ENCODE measurements at places on chromosomes 1 and 21. TPM values are rescaled to one million over a fixed set of nuclear protein-coding genes. Genes with fewer than 3 reads are reported as not detected.

GRCh38 chr21:35882791-35883240, 177.5 kb downstream of the SETD4 start:
- no peaks in the 10 kb centered on the region for H3K4me1 ChIP-seq
- no peak for DNase-seq
- peaks cover 48% of the 10 kb centered on the region for H3K27me3 ChIP-seq
- no peak overlapping the region for H3K27ac ChIP-seq
- no peak overlapping the region for H3K4me3 ChIP-seq

- no peaks in the 10 kb centered on the region for H3K27me3 ChIP-seq
- H3K4me3 ChIP-seq: no peak overlapping the region
- peaks cover 15% of the 10 kb centered on the region for H3K4me1 ChIP-seq
- DNase-seq: no peak
These were observed 21.6 kb downstream of the MECR start for GRCh38 chr1:29209173-29209572.

DNA sequence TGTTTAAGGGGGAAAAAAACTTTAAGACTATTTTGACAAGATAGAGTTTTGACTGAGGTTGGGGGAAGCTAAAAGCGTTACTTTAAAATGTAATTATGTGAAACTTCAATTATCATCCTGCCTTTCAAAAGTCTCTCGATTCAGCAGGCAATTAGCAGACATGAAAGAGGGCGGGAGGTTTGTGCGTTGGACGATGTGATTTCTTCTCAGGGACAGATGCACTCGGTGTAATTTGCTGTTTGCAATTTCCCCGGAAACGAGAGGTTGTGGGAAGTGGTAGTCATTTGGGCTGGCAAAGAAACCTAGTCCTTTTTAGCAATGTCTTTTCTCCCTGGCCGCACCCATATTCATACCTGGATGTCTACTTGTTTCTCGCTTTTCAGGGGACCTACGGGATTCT, 27.1 kb downstream of the KAZN start:
- H3K4me1 ChIP-seq: no peaks in the 10 kb centered on the region
- no peak for DNase-seq
- no peak overlapping the region for H3K4me3 ChIP-seq
- H3K27ac ChIP-seq: no peak overlapping the region
- peaks cover 50% of the 10 kb centered on the region for H3K27me3 ChIP-seq
- H3K36me3 ChIP-seq: no peaks in the 10 kb centered on the region

- H3K27ac ChIP-seq: peak overlapping the region; percentile 47
- no peaks in the 10 kb centered on the region for H3K27me3 ChIP-seq
- peaks cover 21% of the 10 kb centered on the region for H3K36me3 ChIP-seq
- DNase-seq: no peak
- H3K4me1 ChIP-seq: peaks cover 88% of the 10 kb centered on the region
These were observed 44.6 kb downstream of the NFYC start for GRCh38 chr1:40736085-40736531.

GRCh38 chr1:76303340-76303717, 228.8 kb downstream of the ST6GALNAC3 start:
- no peaks in the 10 kb centered on the region for H3K27me3 ChIP-seq
- no peak overlapping the region for H3K4me3 ChIP-seq
- no peak overlapping the region for H3K27ac ChIP-seq

DNA sequence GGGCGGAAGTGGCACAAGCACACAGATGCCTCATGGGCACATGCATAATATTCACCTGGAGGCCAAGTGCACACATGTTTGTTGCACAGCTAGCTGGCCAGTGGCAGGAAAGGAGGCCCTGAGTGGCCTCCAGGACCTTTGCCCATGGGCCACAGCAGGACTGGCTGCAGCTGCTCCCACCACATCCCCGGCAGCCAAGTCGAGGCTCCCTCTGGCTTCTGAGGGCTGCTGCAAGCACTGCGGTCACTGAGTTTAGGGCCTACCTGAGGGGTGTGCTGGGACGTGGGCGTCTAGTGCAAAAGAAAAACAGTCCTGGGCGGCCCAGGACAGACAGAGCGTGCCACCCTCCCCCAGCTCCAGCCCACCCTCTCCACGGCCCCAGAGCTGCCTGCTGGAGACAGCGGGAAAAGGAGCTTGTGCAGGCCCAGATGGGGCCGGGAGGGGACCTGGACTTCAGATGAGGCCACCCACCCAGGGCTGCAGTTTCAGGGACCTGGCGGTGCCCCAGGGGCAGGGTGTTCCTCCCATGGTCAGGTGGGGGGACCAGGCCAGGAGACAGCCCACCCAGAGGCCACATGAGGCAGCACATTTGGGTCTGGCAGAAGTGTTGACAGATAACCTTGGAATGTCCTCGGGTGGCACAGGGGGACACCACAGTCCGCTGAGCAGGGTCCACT, 265.9 kb upstream of the VAMP3 start:
- H3K36me3 ChIP-seq: no peaks in the 10 kb centered on the region
- no peak overlapping the region for H3K27ac ChIP-seq
- peaks cover 12% of the 10 kb centered on the region for H3K4me1 ChIP-seq
- no peaks in the 10 kb centered on the region for H3K27me3 ChIP-seq
- no peak for DNase-seq

- no peaks in the 10 kb centered on the region for H3K27me3 ChIP-seq
- H3K4me3 ChIP-seq: no peak overlapping the region
- peaks cover 18% of the 10 kb centered on the region for H3K36me3 ChIP-seq
- no peak for DNase-seq
These were observed 3.5 kb upstream of the GBP7 start for GRCh38 chr1:89179343-89179742.

GRCh38 chr1:32825181-32825580, 7.7 kb downstream of the S100PBP start:
- H3K27me3 ChIP-seq: no peaks in the 10 kb centered on the region
- DNase-seq: no peak
- H3K36me3 ChIP-seq: peaks cover 51% of the 10 kb centered on the region
- H3K4me1 ChIP-seq: peaks cover 6% of the 10 kb centered on the region
- H3K27ac ChIP-seq: no peak overlapping the region
- no peak overlapping the region for H3K4me3 ChIP-seq

DNA sequence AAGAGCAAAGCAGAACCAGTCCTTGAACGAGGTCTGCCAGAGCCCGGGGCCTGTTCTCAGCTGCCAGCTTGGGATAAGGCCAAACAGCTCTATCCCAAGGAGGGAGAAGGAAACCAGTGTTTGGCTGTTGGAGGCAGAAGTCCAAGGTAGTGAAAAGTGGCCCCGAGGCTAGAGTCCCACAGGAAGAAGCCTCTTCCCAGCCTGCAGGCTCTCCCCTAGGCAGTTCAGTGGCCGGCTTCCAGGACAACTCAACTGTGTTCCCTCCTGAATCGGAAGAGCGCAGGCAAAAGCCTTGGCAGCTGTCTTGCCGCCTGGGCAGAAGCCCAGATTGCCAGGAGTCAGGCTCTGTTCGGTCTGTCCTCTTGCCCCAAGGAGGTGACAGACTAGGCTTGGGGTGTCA, 19.3 kb downstream of the QSOX1 start:
- no peaks in the 10 kb centered on the region for H3K27me3 ChIP-seq
- H3K4me3 ChIP-seq: peak overlapping the region; percentile 19
- H3K4me1 ChIP-seq: peaks cover 50% of the 10 kb centered on the region
- peak overlapping the region; percentile 88 for H3K27ac ChIP-seq

- H3K27ac ChIP-seq: no peak overlapping the region
- no peak for DNase-seq
- no peak overlapping the region for H3K4me3 ChIP-seq
These were observed 14.8 kb upstream of the TMEM240 start for GRCh38 chr1:1554926-1555915.

DNA sequence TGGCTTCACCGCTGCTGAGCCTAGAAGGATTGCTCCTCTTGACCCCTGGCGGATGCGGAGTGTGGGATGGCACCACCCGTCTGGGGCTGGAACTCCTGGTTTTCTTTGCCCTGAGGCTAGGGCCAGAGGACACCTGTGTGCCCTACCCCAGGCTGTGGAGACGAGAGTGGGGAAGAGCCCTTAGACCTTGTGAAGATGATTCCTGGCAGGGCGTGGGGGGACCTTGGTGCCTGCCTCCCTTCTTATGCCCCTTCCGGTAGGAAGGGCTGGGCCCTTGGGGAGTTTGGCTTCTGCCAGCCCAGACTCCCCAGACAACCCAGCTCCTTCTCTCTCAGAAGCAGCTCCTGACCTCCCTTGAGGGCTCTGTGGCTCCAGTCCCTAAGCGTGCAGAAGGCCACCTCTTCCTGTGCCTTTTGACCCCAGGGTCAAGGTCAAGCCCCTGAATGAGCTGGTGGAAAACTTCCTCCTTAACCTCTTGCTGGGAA, 891 bp downstream of the RPS6KA1 start:
- peaks cover 21% of the 10 kb centered on the region for H3K4me1 ChIP-seq
- no peak overlapping the region for H3K27ac ChIP-seq
- no peaks in the 10 kb centered on the region for H3K36me3 ChIP-seq
- peaks cover 9% of the 10 kb centered on the region for H3K27me3 ChIP-seq

- H3K27ac ChIP-seq: peak overlapping the region; percentile 89
- H3K27me3 ChIP-seq: no peaks in the 10 kb centered on the region
- DNase-seq: peak; percentile 14
- H3K4me3 ChIP-seq: no peak overlapping the region
These were observed 53.3 kb upstream of the WASF2 start for GRCh38 chr1:27543284-27543683.

GRCh38 chr21:37281993-37282392, 14.9 kb upstream of the VPS26C start:
- DNase-seq: no peak
- H3K27ac ChIP-seq: no peak overlapping the region
- no peaks in the 10 kb centered on the region for H3K36me3 ChIP-seq
- no peaks in the 10 kb centered on the region for H3K4me1 ChIP-seq

DNA sequence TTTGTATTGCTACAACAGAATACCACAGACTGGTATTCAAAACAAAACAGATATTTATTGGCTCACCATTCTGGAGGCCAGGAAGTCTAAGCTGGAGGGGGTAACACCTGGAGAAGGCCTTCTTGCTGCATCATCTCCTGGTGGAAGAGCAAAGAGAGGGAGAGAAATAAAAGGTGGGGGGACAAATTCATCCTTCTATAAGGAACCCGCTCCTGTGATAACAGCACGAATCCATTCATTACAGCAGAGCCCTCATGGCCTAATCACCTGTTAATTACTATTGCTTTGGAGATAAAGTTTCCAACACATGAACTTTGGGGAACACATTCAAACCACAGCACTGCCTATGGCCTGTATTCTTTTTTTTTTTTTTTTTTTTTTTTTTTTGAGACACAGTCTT, 5.4 kb downstream of the S100A2 start:
- no peak overlapping the region for H3K27ac ChIP-seq
- H3K4me1 ChIP-seq: peaks cover 2% of the 10 kb centered on the region
- H3K4me3 ChIP-seq: no peak overlapping the region
- H3K36me3 ChIP-seq: no peaks in the 10 kb centered on the region

DNA sequence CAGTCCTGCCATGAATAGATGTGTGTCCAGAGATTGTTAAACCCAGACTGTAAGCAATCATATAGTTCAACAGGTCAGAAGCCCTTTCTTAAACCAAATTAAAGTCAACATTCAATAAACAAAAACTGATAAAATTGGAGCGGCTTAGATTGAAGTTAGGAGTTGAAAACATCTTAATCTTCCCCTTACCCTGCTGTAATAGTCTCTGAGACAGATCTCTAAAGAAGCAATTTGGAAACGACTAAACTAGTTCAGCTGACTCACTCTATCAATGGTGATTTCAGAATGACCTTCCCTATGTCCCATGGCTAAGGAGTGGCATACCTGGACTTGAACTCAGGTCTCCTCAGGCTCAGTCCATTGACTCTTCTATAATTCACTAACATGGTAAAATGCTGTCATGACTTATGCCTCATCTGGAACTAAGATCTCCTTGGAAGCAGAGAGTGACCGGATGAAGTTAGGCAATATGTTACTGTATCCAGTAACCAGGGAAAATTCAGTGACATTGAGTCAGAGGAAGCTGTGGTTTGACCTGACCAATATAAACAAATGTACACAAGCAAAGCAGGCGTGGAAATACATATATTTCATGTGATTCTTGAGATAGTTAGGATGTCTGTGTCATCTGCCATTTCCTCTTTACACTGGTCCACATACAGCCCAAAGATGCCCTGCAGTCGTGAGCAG, 30.1 kb downstream of the SGIP1 start:
- H3K27ac ChIP-seq: peak overlapping the region; percentile 68
- H3K4me1 ChIP-seq: peaks cover 21% of the 10 kb centered on the region
- H3K36me3 ChIP-seq: no peaks in the 10 kb centered on the region
- H3K4me3 ChIP-seq: no peak overlapping the region

DNA sequence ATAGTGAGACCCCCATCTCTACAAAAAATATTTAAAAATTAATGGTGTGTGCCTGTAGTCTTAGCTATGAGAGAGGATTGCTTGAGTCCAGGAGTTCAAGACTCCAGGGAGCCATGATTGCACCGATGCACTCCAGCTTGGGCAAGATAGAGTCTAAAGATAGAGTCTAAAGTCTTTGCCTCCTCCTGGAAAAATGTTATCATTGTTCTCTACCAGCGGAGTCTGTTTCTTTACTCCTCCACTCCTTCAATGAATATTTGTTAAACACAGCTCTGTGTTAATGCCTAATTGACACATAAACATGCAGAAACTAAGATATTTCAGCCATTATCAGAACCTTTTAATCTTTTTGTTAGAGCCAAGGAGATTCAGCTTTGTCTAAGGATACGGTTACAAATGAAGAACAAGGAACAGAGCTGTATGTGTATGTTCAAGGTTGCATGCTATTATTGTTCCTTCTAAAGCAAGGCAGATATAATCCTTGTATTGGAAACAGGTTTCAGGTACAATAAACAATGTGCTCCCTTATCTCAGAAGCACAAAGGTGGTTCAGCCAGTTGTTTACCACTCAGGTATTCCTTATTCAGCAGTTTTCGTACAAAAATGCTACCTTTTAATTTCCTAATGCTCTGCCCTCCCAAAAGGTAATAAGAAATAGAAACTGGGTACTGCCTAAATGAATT, 15.4 kb downstream of the OVAAL start:
- H3K27ac ChIP-seq: no peak overlapping the region
- DNase-seq: no peak
- H3K36me3 ChIP-seq: no peaks in the 10 kb centered on the region
- peaks cover 29% of the 10 kb centered on the region for H3K4me1 ChIP-seq

DNA sequence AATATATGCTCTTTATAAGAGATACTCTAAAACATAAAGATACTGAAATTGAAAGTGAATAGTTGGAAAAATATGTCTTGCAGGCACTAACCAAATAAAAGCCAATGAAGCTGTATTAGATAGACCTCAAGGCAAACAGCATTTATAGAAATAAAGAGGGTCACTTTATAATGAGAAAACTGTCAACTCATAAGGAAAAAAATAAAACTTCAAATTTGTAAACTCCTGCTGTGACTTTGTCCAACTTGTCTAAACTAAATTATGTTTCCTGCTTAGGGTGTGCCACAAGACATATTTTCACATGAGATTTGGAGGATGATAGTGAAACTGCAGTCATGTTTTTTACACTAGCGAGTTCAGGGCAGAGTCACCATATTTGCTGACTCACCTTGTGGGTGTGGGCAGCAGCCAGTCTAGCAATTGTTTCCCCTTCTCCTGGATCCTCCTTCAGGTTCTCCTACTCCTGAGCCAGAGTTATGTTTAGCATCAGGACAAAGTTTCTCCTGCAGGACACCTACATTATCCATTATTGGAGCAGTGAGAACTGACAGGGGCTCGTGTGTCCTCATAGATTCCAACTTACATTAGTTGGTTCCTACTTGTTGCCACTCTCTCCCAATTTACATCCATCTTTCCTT, 43.8 kb downstream of the CD53 start:
- H3K27ac ChIP-seq: no peak overlapping the region
- no peaks in the 10 kb centered on the region for H3K4me1 ChIP-seq
- DNase-seq: no peak
- H3K4me3 ChIP-seq: no peak overlapping the region

- no peak for DNase-seq
- no peak overlapping the region for H3K4me3 ChIP-seq
- H3K27me3 ChIP-seq: no peaks in the 10 kb centered on the region
- H3K4me1 ChIP-seq: no peaks in the 10 kb centered on the region
- H3K36me3 ChIP-seq: no peaks in the 10 kb centered on the region
These were observed 15.8 kb upstream of the CENPF start for GRCh38 chr1:214587165-214587564.

BACH1 gene
- 38.3 TPM for total RNA-seq

TMEM269 gene
- not detected for total RNA-seq

PLD5 gene
- 0.11 TPM for total RNA-seq

SUMO3 gene
- total RNA-seq: 75.5 TPM

SCP2 gene
- total RNA-seq: 130 TPM

Measured in left ventricle myocardium inferior (tissue), 1 donor.